NCI-H510A treated with DMSO at 0.1 percent for 48 hours (cell line): ENCODE measurements at places on chromosomes 3 and 15.

- peak; percentile 53 for DNase-seq
These were observed 6.1 kb upstream of the EIF2B5 start for GRCh38 chr3:184129012-184129411.

DNA sequence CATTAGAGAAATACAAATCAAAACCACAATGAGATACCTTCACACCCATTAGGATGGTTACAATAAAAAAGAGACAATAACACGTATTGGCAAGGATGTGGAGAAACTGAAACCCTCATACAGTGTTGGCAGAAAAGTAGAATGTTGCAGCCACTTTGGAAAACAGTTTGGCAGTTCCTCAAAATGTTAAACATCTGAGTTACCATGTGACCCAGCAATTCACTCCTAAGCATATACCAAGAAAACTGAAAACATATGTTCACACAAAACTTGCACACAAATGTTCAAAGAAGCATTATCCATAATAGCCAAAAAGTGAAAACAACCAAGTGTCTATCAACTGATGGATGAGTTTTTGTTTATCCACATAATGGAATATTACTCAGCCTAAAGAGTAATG lies 166.9 kb upstream of the FAM3D start:
- no peak for DNase-seq

DNA sequence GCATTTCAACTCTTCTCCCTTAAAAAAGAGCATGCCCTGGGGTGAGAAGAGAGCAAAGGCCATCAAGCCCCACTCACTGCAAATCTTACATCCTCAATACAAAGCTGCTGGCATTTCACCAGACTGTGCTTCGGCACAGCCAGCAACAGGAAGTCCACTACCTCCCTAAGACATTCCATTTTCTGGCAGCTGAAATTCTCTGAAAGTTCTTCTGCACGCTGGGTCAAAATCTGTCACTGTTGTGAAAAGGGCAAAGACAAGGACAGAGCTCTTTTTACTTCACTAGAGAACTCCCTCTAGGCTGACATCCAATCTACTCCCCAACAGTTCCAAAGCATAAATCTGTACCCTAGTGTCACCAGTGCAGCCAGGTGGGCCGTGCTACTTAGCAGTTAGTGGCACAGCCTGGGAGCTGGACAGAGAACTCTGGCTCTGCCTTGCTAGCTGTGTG lies 6.3 kb downstream of the MTMR10 start:
- no peak for DNase-seq

DNA sequence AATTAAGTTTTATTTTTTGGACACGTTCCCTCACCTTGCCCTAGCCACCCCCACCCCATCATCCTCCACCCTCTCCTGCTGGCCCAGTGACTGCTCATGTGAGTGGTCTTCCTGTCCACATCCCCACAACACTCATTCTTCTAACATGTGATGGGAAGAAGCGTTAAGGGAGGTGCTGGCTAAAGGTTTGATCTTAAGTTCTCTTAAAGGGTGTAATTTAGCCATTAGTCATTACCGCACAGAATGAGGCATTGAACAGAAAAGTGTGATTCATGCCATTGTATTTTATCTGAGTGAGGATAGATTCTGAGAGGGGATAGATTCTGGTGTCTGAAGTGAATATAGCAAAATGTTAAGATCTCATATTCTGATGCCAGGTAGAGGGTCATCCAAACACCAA lies 272.9 kb upstream of the TPM1 start:
- DNase-seq, result no peak

GRCh38 chr3:129051871-129052340 lies 8.7 kb upstream of the GP9 start:
- peak; percentile 23 for DNase-seq

- no peak for DNase-seq
These were observed 44.5 kb downstream of the TMEM44 start for GRCh38 chr3:194588741-194589140.

DNA sequence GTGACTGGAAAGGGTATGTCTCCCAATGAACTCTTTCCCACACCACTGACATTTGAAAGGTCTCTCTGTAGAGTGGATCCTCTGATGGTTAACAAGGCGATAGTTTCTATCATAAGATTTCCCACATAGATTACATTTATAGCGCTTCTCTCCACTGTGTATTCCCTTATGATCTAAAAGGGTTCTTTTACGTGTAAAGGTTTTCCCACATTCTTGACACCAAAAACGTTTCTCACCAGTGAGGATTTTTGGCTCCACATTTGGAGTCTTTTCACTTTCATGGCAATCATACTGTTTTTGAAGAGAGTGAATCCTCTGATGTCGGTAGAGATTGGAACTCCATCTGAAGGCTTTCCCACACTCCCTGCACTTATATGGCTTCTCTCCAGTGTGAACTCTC lies 30.5 kb downstream of the ZNF445 start:
- no peak for DNase-seq

DNA sequence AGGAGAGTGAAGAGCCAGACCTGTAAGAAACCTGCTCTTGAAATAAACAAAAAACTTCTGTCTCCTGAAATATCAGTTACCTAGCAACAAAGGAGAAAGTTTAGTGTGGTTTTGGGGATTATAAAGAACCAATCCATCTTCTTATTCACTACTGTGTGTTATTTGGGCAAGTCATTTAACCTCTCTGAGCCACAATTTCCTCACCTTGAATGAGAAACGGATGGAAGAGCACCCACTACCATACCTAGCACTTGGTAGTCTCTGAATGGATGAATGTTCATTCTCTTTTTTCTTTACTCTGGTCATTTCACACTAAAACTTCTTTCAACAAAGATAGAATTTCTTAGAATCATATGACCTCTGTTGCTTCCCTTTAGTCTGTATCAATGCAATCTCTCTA lies 45.2 kb downstream of the PTPN9 start:
- DNase-seq, result no peak

GRCh38 chr3:149579161-149579560 lies 78.7 kb downstream of the WWTR1 start:
- DNase-seq, result no peak

DNA sequence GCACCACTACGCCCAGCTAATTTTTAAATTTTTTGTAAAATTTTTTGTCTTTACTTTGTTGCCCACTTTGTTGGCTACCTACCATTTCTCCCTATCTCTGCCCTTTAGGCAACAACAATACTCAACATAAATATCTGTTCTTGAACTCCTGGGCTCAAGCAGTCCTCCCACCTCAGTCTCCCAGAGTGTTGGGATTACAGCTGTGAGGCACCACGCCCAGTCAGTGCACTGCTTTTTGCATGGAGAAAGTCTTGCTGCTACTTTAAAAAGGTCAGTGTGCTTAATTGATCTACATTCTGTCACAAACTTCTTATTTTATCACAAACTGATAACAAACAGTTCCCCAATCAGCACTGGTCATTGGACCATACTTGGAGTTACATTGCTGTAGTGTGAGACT lies 8.0 kb downstream of the USP8 start:
- DNase-seq, result no peak

DNA sequence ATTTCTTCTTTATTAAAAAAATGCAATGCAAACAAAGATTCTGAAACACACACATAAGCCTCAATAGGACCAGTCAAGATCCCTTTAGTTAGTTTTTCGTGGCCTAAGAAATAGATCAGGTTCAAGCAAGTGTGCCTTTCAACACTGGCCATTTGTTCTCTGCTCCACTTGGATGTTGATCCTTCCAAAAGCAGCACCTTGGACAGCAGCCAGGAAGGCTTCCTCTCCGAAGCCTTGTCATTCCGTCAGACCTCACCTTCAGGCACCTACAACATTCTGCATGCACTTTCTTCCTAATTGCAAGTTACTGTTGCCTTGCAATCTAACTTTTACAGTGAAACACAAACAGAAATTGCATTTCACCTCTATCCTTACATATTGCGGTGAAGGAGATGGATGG lies 155.9 kb upstream of the FEZF2 start:
- no peak for DNase-seq

DNA sequence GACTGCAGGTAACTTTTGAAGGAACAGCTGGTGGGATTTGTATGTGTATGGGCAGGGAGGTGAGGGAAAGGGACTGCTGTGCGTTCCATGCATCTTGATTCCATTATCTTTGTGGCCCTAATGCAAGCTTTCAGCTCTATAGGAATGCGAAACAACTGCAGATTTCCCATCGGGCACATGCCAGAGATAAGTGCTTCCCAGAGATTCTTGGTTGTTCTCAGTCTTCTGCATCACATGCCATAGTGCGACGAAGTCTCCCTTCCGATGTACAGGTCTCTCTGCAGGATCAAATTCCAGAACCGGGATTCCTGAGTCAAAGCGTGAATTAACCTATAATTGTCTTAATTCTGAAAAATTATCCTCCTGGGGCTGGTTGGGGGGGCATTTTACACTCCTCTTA lies 72.6 kb upstream of the NSMCE3 start:
- no peak for DNase-seq

DNA sequence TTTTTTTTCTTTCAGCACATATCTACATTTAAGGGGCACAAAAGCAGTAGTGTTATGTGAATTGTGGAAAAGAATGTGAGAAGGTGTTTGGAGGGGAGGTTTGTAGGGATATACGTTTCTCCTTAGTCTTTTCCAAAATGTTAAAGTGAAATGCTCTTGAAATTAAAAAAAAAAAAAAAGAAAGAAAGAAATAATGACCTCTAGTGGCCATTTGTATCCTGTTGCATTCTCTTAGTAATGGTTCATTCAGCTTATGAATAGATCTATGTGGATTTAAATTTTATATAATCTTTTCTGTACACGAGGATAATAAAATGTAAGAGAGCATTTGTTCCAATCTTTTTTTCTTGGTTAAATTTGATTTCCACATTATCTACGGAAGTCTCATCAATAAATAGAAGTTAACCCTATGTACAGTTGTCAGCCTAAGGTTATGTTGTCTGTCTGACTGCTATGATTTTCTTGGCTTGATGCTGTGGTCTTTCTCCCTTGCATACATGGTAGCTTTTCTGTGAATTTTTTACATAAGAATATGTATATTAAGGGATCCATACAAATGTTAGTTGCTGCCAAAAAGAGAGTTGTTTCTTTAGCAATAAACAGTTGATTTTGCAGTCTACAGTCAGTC lies 1.7 kb downstream of the P2RY13 start:
- DNase-seq, result peak; percentile 39

GRCh38 chr3:69855436-69856162 lies 116.3 kb downstream of the MITF start:
- DNase-seq, result no peak

DNA sequence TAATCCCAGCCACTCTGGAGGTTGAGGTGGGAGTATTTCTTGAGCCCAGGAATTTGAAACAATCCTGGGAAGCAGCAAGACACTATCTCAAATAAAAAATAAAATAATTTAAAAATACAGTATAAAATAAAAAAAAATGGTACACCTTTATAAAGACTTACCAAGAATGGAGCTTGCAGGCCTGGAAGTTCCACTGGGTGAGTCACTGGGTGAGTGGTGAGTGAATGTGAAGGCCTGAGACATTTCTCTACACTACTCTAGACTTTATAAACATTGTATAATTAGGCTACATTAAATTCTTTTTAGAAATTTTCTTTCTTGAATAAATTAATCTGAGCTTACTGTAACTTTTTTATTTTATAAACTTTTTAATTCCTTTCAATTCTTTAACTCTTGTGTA lies 609.1 kb upstream of the BCHE start:
- DNase-seq, result no peak

GRCh38 chr3:70742081-70742480 lies 429.6 kb upstream of the MDFIC2 start:
- DNase-seq, result no peak

GRCh38 chr3:194521510-194522260 lies 34.9 kb upstream of the ATP13A3 start:
- no peak for DNase-seq

GRCh38 chr15:35723852-35724251 lies 177.9 kb upstream of the DPH6 start:
- DNase-seq, result no peak

GRCh38 chr3:132008837-132009236 lies 26.0 kb downstream of the CPNE4 start:
- DNase-seq, result no peak

GRCh38 chr3:128466840-128467541 lies at the start of gene DNAJB8:
Gene DNAJB8 (minus strand): TSS chr3:128466890. CDS start chr3:128463245, 3,645 bp downstream.
- no peak for DNase-seq

- DNase-seq, result peak; percentile 30
These were observed 371 bp upstream of the CLSTN2 start for GRCh38 chr3:139934613-139935015.

DNA sequence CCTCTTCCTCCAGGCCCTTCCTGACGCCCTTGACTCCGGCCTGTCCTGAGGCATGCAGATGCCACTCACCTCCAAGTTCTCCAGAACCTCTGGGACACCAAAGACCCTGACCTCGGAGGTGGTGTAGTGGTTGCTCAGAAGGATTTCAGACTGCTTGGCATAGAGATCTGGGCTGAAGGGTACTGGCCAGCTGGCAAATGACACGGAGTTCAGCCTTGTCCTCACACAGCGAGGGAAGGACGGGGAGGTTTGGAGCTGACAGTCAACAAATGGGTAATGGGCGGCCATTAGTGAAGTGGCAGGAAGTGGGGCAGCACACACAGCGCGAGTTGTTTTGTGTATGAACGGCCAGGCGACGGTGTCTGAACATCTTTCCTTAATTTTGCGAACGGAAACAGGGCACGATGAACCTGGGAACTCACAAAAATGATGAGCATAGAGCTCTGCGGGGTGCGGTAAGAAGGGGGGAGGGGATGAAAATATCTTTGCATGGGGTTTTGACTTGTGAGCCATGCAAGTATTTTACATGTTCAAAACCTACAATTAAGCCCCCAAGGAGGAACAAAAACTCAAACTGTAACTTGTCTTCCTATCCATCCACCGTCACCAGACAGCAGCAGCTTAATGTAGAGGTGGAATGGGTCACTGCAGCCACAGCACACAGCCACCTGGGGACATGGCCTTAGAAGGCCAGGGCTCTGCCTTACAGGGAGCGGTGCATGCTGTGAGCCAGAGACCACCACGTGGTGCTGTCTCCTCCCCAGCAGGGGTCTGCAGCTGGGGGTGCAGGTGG lies 43.6 kb upstream of the RPL32 start:
- DNase-seq, result no peak

- no peak for DNase-seq
These were observed 417.1 kb upstream of the ARHGEF26 start for GRCh38 chr3:153704115-153704514.

DNA sequence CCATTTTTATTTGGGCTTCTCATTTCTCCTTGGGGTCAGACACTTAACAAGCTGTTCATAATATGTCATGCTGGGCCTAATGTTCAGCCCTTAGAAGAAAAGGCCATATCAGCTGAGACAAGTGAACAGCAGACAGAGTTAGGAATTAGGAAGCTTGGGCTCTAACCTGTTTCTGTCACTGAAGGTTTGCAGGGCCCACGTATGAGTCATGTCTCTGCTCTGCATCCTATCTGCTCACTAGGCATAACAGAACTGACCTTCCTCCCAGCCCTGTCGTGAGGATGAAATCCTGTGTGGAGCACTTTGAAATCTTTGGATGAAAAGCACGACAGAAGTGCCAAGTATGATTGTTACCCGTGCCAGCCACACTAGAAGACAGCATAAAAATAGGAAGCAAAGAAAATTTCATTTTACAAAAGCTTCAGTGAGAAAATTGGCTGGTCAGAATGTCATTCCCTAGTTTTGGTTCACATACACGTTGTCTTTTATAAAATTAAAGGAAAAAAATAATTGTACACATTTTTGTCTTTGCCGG lies 26.5 kb upstream of the CD47 start:
- DNase-seq, result no peak

- no peak for DNase-seq
These were observed 189.0 kb downstream of the ZNF621 start for GRCh38 chr3:40713795-40714194.
